ENCODE measurements at places on chromosomes 4 and X.

DNA sequence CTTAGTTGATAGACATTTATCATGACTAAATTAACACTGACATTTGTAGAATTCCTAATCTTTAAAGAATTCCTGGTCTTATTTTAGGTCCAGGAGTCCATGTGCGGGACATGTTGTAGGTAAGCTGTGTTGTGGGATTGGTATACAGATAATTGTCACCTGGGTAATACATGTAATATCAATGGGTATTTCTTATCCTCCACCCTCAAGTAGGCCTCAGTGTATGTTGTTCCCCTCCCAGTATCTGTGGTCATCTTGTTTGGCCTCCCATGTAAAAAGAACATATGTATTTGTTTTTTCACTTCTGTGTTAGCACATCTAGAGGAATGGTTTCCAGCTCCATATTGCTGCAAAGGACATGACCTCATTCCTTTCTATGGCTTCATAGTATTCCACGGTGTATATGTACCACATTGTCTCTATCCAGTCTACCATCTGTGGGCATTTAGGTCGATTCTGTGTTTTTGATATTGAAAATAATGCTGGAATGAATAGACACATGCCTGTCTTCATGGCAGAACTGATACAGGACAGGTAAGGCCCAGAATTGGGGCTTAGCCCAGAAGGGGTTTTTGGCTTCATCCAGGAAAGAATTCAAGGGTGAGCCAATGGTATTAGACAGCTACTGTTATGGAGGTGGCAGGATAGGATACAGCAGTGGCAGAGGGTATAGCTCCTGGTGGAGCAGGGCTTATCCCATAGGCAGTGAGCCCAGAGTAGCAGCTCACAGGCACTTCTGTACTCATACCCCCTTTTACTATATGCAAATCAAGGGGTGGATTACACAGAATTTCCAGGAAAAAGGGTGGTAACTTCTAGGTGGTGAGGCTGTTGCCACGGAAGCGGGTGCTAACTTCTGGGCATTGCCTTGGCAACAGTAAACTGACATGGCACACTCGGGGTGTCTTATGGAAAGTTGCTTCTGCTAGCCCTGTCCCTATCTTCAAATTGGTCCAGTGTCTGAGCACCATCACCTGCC, 66.1 kb upstream of the WDR1 start:
- no peak for DNase-seq

- DNase-seq, result no peak
Measured at GRCh38 chrX:133869270-133869669, 116.1 kb downstream of the GPC3 start.

- no peak for DNase-seq
Measured at GRCh38 chrX:4373791-4374190, 660.3 kb upstream of the PRKX start.

- DNase-seq, result peak; percentile 73
Measured at GRCh38 chrX:22748093-22748999, 251.4 kb upstream of the DDX53 start.

DNA sequence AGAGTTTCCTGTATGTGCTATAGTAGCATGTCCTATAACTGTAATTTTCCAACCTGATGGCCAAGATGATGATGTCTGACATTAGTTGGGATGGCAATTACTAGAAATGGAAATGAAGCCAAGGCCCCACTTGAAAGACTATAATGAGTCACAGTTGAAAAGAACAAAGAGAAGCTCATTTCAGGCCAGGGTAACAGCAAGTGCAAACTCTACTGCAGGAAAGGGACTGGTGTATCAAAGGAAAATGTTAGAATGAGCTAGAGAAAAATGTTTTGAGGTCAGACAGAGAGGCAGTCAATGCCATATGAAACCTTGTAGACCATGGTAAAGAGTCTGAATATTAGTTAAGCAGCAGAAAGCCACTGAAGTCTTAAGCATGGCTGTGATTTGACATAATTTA, 146.2 kb upstream of the SH3RF1 start:
- no peak for DNase-seq

- DNase-seq, result no peak
Measured at GRCh38 chr4:67131224-67131623, 414.1 kb downstream of the CENPC start.

- DNase-seq, result no peak
Measured at GRCh38 chr4:37664696-37665095, 21.5 kb downstream of the RELL1 start.

- DNase-seq, result no peak
Measured at GRCh38 chr4:186566068-186566467, 10.7 kb upstream of the MTNR1A start.

- no peak for DNase-seq
Measured at GRCh38 chr4:27881705-27882104, 1021.1 kb downstream of the STIM2 start.

GRCh38 chr4:95216636-95217035, 332.1 kb downstream of the UNC5C start:
- no peak for DNase-seq

DNA sequence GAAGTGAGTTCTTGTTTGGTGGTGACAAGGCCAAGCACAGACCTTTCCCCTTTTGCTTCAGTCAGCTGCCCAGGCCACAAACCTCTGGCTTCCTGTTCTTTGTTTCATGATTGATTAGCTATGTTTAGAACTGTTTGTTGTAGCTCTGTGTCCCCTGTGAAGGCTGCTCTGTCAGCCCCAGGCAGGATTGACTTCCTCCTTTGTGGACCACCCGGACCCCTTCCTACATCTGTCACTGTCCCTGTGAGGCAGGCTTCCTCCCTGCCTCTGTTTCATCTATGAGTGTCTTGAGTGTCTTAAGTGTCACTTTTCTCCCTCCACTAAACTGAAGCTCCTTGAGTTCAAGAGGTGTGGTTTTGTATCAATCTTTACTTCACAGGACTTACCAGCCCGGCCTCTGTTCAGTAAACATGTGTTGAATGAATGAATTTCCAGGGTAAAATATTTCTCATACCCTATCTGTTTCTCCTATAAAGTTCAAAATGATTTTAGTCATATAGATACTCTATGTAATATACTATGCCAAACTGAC, 83.5 kb downstream of the ZNF674 start:
- DNase-seq, result no peak

- no peak for DNase-seq
Measured at GRCh38 chr4:149214301-149214700, 601.3 kb downstream of the IQCM start.

- no peak for DNase-seq
Measured at GRCh38 chr4:128161138-128161537, 100.0 kb downstream of the LARP1B start.

- DNase-seq, result no peak
Measured at GRCh38 chr4:119597377-119597776, 31.2 kb downstream of the PDE5A start.

DNA sequence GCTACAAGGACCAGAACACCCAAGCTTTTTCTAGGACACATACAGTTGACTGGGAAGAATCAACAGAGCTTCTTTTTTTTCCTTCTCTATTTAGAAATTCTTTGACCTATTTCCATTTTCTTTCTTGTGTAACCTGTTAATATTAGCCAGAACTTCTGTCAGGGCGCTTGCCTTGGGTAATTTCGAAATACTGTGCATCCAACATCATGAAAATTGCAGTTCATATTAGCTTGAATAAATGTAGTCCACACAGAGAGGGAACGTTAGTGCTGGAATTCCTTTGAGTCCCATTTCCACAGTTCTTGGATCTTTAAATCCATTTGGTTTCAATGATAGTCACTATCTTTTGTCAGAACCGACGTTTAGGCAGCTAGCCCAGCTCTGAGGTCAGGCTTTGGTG, 141.8 kb downstream of the MXRA5 start:
- no peak for DNase-seq

GRCh38 chr4:104772849-104773248, 278.2 kb upstream of the CXXC4 start:
- no peak for DNase-seq

DNA sequence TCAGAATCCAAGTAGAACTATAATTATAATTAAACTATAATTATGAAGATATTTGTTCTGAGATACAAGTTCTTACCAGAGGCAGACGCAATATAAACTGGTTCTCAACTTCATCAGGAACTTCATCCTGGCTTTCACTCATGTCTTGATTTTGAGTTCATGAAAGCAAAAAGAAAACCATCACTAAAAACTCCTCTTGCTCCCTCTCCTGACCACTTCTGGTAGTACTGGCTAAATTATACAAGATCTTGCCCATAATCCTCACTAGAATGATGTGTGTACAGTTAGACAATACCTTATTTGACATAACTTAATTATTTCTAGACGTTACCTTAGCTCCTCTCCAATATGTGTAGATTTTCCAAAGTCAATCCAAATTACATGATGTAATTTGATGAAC, 3.7 kb downstream of the TAF7L start:
- DNase-seq, result no peak

GRCh38 chrX:71198066-71198465, 25.0 kb upstream of the GJB1 start:
- DNase-seq, result peak; percentile 60

GRCh38 chr4:39312816-39313215, 53.3 kb downstream of the RFC1 start:
- no peak for DNase-seq

DNA sequence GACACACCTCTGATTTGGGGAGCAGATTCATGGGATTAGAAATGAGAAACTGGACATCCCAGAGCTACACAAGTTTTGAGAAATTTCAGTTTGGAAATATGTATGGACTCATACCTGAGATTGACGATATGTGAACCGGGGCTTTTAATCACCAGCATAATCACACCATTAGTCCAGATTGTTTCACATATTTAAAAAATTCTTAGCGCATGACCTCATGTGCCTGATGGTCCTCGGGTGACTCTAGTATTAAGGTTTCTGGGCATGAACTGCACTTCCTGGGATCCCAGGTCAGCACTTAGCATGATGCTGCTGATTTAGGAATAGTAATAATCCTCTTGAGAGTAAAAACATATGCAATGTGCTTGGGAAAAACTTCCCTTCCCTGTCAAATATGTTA, 91.9 kb upstream of the BCOR start:
- no peak for DNase-seq

- no peak for DNase-seq
Measured at GRCh38 chr4:120769227-120769626, 153.3 kb downstream of the PRDM5 start.

DNA sequence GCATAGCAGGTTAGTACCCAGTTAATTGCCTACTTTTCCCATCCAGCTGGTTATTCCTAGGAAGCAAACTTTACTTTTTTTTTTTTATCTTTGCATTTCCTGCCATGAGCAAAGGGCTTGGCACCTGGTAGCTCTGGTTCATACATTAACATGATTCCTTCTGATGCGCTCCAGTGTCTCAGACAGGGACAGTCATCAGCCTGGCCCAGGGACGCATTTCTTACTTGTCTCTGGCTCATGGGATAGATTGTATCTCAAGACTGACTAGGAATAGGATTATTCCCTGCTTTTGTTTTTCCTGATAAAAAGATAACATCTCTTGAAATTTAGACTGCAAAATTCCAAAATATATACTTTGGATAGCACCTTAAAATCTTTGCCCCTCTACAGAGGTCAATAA, 571.5 kb upstream of the TENM3 start:
- no peak for DNase-seq

GRCh38 chr4:97016186-97016907, 1126.9 kb downstream of the STPG2 start:
- DNase-seq, result no peak

DNA sequence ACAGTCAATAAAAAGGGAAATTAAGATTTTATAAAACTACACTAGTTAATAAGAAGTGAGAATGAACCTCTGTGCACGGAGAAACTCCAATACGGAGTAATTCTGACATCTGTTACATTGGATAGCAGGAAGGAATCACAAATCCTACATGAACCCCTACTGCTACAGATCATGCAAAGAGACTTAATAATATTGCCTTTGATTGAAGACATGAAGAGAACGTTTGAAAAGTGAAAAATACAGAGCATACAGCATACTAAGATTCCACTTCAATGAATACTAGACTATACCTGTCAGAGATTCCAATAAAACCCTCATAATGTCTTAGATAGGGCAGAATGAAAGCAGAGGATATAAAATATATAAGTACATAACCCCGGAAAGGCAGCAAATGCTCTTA, 360.4 kb upstream of the GALNT7 start:
- DNase-seq, result no peak

DNA sequence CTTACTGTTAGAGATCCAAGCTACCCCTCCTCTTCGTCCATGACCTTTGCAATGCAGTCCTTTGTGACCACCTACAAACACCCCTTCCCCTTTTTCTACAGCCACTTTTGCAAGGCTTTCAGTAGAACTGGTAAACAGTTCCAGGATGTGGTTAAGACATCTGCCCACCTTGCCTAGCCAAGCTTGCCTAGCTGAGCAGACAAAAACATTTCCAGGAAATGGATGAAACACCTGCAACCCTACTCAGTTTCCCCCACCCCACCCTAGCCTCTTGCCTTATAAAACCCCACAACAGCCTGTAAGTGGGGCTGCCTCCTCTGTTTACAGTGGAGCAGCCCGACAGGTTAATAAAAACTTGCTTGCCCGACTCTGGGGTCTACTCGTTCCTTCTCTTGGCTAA, 133.8 kb downstream of the ZC4H2 start:
- DNase-seq, result peak; percentile 63

- no peak for DNase-seq
Measured at GRCh38 chr4:11842620-11843263, 414.0 kb upstream of the HS3ST1 start.

DNA sequence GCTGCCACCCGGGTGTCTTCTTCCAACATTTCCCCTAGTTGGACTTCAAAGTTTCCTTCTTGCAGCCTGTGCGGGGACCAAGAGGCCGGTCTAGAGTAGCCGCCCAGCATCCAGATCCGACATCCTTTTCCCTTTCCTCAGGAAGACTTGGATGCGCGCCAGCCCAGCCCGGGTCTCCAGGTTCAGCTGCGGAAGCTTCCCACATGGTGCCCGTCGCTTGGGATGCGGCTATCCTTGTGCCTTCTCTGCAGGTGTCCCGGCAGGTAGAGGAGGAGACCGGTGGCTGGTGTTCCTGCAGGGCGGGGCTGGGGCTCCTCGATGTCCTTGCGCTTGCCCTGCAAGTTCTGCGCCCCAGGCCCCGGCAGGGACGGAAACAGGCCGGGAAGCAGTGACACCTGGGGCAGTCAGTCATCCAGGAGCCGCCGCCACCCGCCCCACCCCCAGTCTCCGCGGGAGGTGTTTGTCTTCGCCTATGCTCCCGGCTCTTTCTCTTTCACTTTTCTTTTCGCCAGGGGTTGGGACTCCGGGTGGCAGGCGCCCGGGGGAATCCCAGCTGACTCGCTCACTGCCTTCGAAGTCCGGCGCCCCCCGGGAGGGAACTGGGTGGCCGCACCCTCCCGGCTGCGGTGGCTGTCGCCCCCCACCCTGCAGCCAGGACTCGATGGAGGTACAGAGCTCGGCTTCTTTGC, at the start of gene IL15:
Gene IL15 (plus strand): TSS at position 502 of the 689 bp plus-strand sequence. CDS start 82,882 bp downstream, outside the sequence.
- DNase-seq, result peak; percentile 81

- no peak for DNase-seq
Measured at GRCh38 chr4:53366301-53366716, 448 bp upstream of the SCFD2 start.

GRCh38 chr4:54800831-54801530, 143.2 kb downstream of the KIT start:
- DNase-seq, result no peak

DNA sequence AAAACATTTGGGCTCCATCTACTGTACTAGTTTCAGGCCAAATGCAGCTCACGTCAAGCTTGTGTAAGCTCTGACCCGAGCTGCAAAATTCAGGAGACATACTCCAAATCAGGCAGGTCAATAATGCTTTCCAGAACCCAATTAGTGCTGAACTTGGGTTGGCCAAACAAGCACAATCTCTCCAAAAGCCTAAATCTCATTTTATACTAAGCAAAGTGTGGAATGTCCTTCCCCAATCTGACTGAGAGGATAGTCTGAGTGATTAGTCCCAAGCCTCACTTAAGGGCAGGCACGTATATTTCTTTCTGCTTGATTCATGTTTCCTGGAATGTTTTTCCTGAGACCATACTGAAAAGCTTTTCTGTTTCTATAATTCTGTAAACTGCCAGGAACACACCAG, 79.9 kb downstream of the NKX6-1 start:
- DNase-seq, result no peak

Data from activated CD8-positive, alpha-beta memory T cell treated with anti-CD3 and anti-CD28 coated beads for 24 hours (primary cell).